ENCODE measurements at places on chromosomes 4 and X.

- DNase-seq: no peak
Observed at GRCh38 chrX:151753313-151754046, 18.9 kb downstream of the CNGA2 start.

DNA sequence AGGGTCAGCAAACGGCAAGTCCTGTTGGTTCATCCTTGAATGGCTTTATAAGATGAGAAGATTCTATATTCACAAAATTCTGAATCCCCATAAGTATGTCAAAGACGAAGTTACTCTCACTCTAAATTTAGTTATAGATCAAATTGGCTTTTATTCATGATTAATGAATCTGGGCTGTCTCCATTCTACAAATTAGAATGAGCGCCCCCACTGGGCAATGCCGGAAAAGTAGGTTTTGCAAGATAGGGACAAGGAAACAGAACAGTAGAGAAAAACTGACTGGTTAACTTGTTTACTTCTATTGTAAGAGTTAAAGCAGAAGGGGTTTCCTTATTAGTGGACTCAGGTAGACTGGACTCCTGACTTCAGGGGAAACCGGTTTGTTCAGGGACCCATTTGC, 100.3 kb downstream of the F11 start:
- DNase-seq: no peak

GRCh38 chr4:1987296-1987695, 21.5 kb downstream of the NELFA start:
- no peak for DNase-seq

- DNase-seq: no peak
Observed at GRCh38 chr4:21211846-21212245, 511.6 kb downstream of the PACRGL start.

GRCh38 chr4:87044511-87045233, 109.9 kb downstream of the AFF1 start:
- no peak for DNase-seq

GRCh38 chrX:150502979-150503897, 65.2 kb upstream of the MTM1 start:
- no peak for DNase-seq

All from CD4-positive, alpha-beta memory T cell (primary cell).